ENCODE measurements at places on chromosomes 16 and 17.

GRCh38 chr17:5198472-5198871, 6.8 kb upstream of the ZNF594 start:
- no peak for DNase-seq

DNA sequence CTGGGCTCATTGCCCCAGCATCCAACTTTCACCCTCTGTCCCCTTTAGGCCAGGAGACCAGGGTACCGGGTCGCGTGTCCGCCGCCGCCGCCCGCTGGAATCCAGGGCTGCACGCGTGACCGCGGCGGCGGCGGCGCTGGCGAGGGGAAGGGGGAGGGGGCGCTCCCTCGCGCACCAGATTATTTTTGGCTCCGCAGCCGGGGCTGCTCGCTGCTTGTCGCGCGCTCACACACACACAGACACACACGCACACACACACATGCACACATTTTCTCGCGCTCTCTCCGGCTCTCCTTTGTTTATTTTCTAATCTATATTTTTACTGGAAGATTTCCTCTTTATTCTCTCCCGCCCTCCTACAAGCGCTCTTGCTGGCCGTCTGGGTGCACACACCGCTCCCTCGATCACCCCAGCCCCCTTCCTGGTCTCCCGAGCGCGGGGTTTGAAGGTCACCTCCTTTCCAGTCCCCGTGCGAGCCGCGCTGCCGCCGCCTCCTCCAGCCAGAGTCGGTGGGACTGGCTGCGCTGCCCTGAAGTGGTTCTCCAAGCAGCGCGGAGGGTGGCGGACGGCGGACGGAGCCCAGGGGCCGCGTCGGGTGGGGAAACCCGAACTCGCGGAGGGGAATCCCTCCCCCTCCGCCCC, 921.4 kb upstream of the EEF2KMT start:
- no peak for DNase-seq

- no peak for DNase-seq
Observed at GRCh38 chr16:6216836-6217235, 1115.8 kb upstream of the RBFOX1 start.

- DNase-seq = no peak
Observed at GRCh38 chr17:17514993-17515933, 19.1 kb upstream of the RASD1 start.
